ENCODE measurements at places on chromosomes 3 and 15.

DNA sequence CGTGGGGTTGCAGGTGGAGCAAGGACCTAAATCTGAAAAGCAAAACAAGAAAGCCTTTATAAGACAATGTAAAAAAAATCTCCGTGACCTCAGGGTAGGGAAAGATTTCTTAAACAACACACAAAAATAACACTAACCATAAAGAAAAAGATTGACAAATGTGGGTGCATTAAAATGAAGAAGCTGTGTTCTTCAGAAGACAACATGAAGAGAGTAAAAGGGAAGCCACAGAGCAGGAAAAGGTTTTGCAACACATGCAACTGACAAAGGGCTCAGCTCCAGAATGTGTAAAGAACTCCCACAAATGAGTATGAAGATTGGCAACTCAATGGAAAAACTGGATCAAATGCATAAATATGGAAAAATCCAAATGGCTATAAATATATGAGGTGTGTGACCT, 74.2 kb downstream of the MAGEF1 start:
- DNase-seq: no peak

- peak; percentile 32 for DNase-seq
Measured at GRCh38 chr3:157159037-157159761, 748 bp downstream of the CCNL1 start.

DNA sequence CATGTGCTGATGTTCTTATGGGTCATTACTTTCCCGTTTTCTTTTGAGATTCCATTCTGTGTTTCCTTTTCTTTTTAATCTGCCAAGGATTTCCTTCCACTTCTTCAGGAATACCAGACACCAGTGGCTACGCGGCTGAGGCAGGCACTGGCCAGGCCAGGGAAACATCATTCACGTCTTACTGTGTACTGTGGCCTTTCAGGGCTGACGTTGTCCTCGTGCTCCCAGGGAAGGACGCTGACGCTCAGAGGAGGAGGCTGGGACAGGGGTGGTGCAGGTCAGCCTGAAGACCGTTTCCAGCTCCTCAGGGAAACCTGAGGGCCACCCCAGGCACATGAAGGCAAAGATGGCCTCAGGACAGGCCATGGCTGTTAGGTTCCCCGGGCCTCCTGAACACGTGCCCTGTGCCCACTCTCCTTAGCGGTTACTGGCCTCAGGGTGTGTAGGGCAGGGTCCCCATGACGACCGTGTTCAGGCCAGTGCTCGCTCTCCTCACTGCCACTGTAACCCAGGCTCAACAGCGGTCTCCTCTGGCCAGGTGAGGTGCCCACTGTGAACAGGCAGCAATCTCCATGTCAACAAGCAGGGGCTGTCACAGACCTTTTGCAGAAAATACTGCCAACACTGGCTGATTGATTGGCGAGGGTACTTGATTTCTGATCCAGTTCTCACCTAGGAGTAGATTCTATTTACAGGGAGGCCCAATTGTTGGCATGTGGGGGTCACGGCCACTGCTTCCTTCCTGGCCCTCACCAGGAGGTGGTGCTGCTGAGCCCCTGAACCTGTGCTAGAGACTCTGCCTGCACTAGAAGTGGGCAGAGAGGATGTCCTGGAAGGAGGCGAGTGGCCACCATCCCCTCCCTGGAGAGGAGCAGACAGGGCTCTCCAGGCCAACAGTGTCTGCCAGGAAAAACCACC, 169.5 kb downstream of the ATP10A start:
- no peak for DNase-seq

DNA sequence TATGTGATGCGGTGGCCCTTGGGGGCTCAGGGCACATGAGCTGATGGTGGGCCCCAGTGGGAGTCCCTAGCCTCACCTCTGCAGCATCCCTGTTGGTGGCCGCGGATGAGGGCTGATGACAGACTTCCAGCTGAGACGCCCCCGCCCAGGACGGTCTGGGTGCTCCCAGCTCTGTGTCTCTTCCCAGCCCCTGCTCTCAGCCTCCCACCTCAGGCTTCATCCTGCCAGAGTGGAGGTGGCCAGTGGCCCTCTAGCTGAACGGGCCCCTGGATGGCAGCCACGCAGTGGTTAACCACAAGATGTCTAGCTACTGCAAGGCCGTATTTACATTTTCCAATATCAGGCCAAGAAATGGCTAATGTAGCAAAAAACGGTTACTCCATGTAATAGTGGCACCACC, 205.3 kb upstream of the LINGO1 start:
- DNase-seq: no peak

DNA sequence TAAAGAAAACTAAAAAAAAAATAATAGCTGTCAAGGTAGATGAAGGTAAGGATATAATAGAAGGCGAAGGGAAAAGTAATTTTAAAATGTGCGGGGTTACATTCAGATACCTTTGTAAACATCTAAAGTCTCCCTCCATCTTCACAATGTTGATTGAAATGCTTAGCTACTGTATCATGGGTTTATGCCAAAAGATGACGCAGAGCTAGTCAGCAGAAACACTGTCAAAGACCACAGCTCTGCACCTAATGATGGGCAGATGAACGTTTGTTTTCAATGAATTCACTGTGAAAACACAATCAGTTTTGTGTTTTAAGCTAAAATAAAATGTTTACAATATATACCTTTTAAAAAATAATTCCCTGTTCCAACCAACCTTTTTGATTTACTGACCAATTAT, 61.2 kb downstream of the RFTN1 start:
- DNase-seq: no peak

GRCh38 chr3:59444294-59444671, 394.5 kb upstream of the CFAP20DC start:
- DNase-seq: no peak

GRCh38 chr15:64894395-64895056, 17.2 kb upstream of the ANKDD1A start:
- DNase-seq: peak; percentile 3

DNA sequence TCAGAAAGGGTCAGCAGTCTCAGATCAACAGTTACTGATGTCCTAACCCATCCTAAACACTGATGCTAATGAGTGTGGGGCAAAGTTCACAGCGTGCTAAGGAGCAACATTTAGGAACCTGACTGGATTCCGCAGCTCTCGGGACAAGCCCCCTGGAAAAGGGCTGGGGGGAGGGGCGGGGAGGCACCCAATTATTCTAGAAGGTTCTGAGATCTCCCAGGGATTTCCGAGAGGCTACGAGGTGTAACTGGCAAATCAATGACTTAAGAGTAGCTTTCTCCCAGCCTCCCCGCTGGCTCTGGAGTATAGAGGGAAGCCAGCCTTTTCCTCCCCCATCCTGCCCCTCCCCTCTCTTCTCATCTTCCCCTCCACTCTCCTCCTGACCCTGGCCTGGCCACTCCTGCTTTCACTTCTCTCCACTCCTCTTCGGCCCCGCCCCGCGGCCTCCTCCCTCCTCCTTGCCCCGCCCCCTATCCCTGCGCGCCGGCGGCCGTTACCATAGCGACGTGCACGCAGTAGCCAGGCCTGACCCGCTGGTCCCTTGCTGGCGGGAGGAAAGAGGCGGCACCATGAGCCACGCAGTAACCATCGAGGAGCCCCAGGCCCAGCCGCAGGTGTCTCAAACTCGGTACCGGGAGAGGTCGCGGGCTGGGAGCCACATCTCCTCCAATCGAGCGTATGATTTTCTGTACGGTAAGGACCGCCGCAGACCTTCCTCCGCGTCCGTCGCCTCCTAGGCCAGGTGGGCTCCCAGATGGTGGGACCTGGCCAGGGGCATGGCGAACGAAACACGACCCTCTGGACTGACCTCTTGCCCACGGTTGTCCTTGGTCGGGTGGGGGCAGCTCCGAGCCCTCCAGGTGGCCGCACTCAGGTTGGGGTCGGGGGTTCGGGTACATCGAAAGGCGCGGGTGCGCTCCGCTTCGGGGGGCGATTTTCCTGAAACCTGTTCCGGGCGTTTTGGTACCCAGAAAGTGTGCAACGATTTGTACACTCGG, at the start of gene CFAP91:
Gene CFAP91 (plus strand): TSS at position 493 of the 998 bp plus-strand sequence. CDS start 77 bp downstream, at position 570.
- DNase-seq: peak; percentile 93

- DNase-seq: no peak
Measured at GRCh38 chr3:112415390-112415789, 82.4 kb downstream of the CD200 start.

- DNase-seq: no peak
Measured at GRCh38 chr15:53739651-53740050, 19.8 kb downstream of the WDR72 start.

DNA sequence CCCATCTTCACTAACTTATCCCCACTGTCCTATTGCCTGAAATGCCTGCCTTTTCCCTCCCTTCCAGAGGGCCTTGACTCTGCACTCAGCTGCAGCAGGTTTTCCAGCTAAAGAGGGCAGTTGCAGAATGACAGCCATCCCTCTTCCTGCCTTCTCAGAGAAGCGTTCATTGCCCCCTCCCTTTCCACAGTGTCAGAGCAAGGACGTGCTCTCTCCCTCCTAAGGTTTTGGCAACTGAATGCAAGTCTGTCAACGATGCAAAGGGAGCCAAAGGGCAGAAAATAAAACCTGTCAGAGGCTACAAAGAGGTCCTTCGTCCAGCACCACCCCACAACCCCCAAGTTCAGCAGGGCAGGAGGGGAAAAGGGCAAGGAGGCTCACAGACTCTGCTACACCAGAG, 230.1 kb upstream of the THBS1 start:
- no peak for DNase-seq

- DNase-seq: no peak
Measured at GRCh38 chr3:71102111-71102983, 481.2 kb downstream of the FOXP1 start.

GRCh38 chr15:23954931-23955330, 267.8 kb upstream of the NDN start:
- DNase-seq: no peak

DNA sequence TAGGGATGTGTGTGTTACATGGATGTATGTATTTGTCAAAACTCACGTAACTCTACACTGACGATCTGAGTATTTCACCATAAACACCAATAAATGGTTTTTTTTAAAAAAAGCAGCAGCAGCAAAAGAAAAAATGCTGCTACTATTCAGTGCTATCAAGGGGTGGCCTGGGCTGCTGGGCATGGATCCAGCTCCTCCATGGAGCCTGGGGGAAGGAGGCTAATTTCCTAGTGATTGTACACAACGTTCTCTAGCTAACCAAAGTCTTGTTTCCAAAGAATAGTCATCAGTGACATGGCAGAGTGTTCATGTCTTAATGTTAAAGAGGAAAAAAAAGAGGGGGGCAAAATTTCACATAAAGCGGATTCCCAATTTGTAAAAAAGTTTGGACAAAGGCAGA, 29.0 kb downstream of the POMGNT2 start:
- no peak for DNase-seq

DNA sequence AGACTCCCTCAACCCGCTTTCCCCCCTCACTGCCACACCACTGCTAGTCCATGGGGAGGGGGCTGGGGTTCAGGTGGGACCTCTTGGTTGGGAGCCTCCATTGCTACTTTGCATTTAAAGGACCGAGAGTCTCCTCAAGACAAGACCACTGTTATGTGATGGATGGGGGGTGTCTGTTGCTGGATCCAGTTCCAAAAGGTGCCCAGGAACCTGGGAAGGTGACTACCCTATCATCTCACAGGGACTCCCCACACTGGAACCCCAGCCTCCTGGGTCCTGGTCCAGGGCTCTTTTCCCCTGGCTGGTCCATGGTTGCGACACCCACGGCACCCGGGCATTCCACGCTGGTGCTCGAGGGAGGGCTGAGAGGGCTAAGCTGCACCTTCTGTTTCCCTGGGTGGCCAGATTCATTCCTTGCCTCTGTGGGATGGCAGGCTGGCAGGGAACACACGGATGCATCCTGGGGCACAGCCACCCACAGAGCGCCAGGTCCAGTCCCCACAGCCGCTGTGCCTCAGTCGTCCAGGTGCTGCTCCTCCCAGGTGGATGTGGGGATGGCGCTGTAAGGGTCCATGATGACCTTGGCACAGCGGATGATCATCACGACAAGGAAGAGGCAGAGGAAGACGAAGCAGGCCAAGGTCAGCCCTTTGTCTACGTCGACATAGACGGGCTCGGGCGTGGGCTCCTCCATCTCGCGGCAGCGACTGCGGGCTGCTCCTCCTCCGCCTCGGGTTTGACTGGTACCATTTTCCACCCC, 48.6 kb downstream of the FAH start:
- DNase-seq: no peak

DNA sequence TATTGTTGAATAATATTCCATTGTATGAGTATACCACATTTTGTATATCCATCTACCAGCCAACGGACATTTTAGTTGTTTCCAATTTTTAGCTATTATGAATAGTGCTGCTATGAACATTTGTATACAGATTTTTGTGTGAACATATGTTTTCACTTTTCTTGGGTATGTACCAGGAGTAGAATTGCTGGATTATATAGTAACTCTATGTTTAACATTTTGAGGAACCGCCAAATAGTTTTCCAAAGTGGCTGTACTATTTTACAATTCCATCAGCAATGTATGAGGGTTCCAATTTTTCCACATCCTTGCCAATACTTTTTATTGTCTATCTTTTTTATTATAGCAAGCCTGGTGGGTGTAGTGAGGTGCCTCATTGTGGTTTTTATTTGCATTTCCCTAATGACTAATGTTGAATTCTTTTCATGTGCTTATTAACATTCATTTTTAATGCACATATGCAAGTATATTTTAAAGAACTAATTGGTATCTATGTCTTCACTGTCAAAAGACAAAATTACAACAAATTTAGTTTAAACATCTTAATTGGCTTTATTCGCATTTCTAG, 77.5 kb upstream of the PIAS1 start:
- no peak for DNase-seq

- no peak for DNase-seq
Measured at GRCh38 chr15:49848282-49848724, 227.5 kb downstream of the DTWD1 start.

DNA sequence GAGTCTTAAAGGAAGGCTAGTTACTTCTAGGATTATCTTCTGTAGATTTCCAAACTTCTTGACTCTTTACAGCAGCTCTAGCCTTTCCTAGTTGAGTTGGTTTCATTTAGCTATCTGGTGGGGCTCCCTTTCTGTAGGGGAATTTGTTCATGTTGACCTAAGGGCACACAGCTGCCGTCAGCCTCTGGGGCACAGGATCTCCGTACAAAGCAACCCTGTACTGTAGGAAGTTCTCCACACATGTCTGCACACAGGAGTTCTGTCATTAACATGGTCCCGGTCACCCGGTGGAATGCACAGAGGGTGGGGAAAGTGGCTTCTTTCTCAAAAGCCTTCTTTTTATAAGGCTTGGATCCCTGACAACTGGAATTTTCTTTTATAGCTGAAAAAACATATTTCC, 88.7 kb upstream of the TNIK start:
- DNase-seq: no peak
